Osteocyte (in vitro differentiated cells): ENCODE measurements at places on chromosomes 5 and 9. TPM values are rescaled to one million over a fixed set of nuclear protein-coding genes. Genes with fewer than 3 reads are reported as not detected.

- DNase-seq = no peak
These were observed 245.3 kb downstream of the ADGRV1 start for GRCh38 chr5:90803876-90804275.

Gene POLR3G
- 3.8 and 4.4 TPM in 2 replicates for total RNA-seq

GRCh38 chr9:114424126-114424525 is 36.3 kb upstream of the AKNA start:
- no peak for DNase-seq

Gene PCDHB7
- 1.1 and 1.2 TPM in 2 replicates for total RNA-seq

GRCh38 chr5:50767588-50767987 is 101.2 kb downstream of the PARP8 start:
- no peak for DNase-seq
